BJ (cell line): ENCODE measurements at places on chromosomes 6 and 20. TPM values are rescaled to one million over a fixed set of nuclear protein-coding genes. Genes with fewer than 3 reads are reported as not detected.

PI16 gene
- 0.09 and 0.21 TPM in 2 replicates for polyA plus RNA-seq

DDX43 gene
- 0.13 and 0.34 TPM in 2 replicates for polyA plus RNA-seq

NRSN1 gene
- polyA plus RNA-seq: not detected in 2 replicates

CCN6 gene
- polyA plus RNA-seq: 0.07 TPM in 1 of 2 replicates, not detected in the other

TNNC2 gene
- 0.60 and 0.81 TPM in 2 replicates for polyA plus RNA-seq

VTA1 gene
- polyA plus RNA-seq: 66.7 and 115 TPM in 2 replicates

CTCFL gene
- not detected in 2 replicates for polyA plus RNA-seq

PLCG1 gene
- 29.7 and 46.5 TPM in 2 replicates for polyA plus RNA-seq

DYNLT1 gene
- polyA plus RNA-seq: 175 and 265 TPM in 2 replicates

BPIFB4 gene
- not detected in 2 replicates for polyA plus RNA-seq

VGLL2 gene
- polyA plus RNA-seq: not detected in 2 replicates

LY86 gene
- polyA plus RNA-seq: not detected in 2 replicates

GSTA3 gene
- polyA plus RNA-seq: not detected in 2 replicates

SLC22A3 gene
- not detected in 2 replicates for polyA plus RNA-seq

CCN5 gene
- polyA plus RNA-seq: 0.91 and 2.0 TPM in 2 replicates

TULP1 gene
- not detected in 2 replicates for polyA plus RNA-seq

RALGAPB gene
- polyA plus RNA-seq: 14.8 and 24.3 TPM in 2 replicates

MPIG6B gene
- not detected in 2 replicates for polyA plus RNA-seq

TRIM40 gene
- polyA plus RNA-seq: not detected in 2 replicates

KCNQ2 gene
- not detected in 2 replicates for polyA plus RNA-seq

DPPA5 gene
- polyA plus RNA-seq: not detected in 2 replicates

PLAGL2 gene
- 3.1 and 3.5 TPM in 2 replicates for polyA plus RNA-seq

TRIM39 gene
- polyA plus RNA-seq: 7.4 and 8.1 TPM in 2 replicates

SRF gene
- 34.8 and 50.5 TPM in 2 replicates for polyA plus RNA-seq

C20orf96 gene
- 4.8 and 5.5 TPM in 2 replicates for polyA plus RNA-seq

SPATS1 gene
- polyA plus RNA-seq: not detected in 2 replicates

C6orf58 gene
- 0.06 TPM in 1 of 2 replicates, not detected in the other for polyA plus RNA-seq

RNF144B gene
- polyA plus RNA-seq: 1.4 and 2.0 TPM in 2 replicates

OVOL2 gene
- not detected in 2 replicates for polyA plus RNA-seq

NTSR1 gene
- 0.01 and 0.05 TPM in 2 replicates for polyA plus RNA-seq

RAB23 gene
- polyA plus RNA-seq: 20.6 and 51.0 TPM in 2 replicates

ELOVL2 gene
- 0.17 and 0.21 TPM in 2 replicates for polyA plus RNA-seq

TBC1D22B gene
- polyA plus RNA-seq: 4.4 and 5.5 TPM in 2 replicates

LAMP5 gene
- 0.06 and 0.12 TPM in 2 replicates for polyA plus RNA-seq

UBR2 gene
- 9.8 and 18.2 TPM in 2 replicates for polyA plus RNA-seq

PXDC1 gene
- polyA plus RNA-seq: 24.0 and 25.1 TPM in 2 replicates
